H7 (cell line): ENCODE measurements at places on chromosomes 1 and 21.

- DNase-seq, result no peak
Measured at GRCh38 chr1:22844621-22845020, 128.0 kb downstream of the LACTBL1 start.

DNA sequence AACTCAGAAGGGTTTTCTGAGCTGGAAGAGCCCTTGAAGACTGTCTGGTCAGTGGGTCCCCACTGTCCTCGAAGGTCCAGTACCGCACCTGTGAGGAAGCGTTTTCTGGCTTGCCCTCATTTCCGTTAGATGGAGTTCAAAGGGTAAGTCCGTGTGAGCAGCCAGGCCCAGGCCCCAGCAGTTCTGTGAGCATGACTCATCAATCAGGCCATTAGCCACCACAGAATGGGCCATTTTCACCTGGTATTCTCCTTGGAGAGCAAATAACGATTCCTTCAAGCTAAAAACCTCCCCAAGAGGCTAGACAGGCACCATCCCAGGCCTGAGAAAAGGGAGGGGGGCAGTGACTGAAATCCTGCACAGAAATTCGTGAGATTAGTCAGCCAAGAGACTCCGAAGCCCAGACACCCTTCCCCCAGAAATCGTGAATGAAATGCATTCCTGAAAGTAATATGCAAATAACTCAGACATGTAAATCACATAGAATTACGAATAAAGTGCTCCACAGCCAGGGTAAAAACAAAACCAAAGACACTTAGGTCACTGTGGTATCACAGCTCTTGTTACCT, 66.0 kb downstream of the BCAR3 start:
- DNase-seq, result peak; percentile 55

DNA sequence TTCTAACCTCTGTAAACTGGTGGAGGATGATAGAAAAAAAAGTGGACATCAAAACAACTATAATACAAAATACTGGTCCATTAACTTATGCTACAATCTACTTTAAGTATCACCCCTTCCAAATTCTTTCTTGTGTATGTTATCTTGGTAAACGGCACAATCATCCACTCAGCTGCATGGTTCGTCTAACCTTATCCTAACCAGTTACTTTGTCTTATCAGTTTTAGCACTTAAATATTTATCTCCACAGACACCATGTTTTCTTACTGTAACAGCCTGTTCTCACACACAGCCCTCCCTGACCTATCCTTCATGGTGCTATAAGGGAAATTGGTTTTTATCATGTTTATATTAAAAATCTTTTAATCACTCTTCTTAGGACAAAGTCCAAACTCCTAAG, 157.2 kb downstream of the PTGER3 start:
- no peak for DNase-seq

- DNase-seq, result no peak
Measured at GRCh38 chr1:31393463-31393862, 19.6 kb upstream of the SERINC2 start.

GRCh38 chr21:32186804-32187203, 92.0 kb downstream of the MIS18A start:
- no peak for DNase-seq

- DNase-seq, result no peak
Measured at GRCh38 chr21:29656504-29657239, 283.1 kb downstream of the GRIK1 start.

- DNase-seq, result no peak
Measured at GRCh38 chr1:206573319-206573718, 38.9 kb downstream of the EIF2D start.

- DNase-seq, result no peak
Measured at GRCh38 chr1:184933944-184934343, 40.4 kb downstream of the NIBAN1 start.

GRCh38 chr1:71621785-71622184, 541.0 kb upstream of the ZRANB2 start:
- DNase-seq, result no peak

GRCh38 chr1:31221072-31221471, 18.6 kb downstream of the NKAIN1 start:
- no peak for DNase-seq

DNA sequence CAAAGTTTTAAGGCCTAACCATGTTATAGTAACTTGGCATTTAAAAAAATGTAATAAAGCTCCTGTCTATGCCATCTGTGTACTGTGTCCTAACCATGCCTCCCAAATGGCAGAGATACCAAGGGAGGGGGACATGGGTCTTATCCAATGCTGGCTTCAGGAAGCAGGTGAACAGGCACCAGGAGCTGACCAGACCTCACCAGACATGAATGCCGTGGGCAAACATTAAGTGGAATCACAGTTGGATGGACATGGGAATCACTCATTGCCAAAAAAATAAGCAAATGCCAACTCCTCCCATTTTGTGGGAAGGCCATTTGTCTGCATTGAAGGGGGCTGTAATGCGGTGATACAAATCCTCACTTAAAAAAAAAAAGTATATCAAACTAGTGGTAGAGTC, 22.9 kb downstream of the PROX1 start:
- DNase-seq, result no peak

DNA sequence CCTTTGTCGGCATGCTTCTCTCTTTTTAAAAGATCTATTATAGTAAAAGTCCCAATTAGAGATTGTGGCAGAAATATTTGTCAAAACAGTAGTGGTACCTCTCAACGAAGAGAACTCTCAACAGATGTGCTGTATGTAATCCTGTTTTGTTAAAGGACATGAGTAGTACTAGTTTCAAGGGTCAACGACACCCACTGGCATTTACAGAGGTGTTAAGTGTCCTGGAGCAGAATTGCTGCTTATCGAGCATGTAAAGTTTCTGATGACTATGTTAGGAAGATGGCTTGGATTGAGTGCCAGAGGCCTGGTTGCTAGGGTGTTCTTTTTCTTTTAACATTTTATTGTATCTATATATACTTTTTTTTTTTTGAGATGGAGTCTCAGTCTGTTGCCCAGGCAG, 27.1 kb downstream of the CELF3 start:
- no peak for DNase-seq

GRCh38 chr1:16006552-16007485, 2.8 kb downstream of the SRARP start:
- DNase-seq, result peak; percentile 56

DNA sequence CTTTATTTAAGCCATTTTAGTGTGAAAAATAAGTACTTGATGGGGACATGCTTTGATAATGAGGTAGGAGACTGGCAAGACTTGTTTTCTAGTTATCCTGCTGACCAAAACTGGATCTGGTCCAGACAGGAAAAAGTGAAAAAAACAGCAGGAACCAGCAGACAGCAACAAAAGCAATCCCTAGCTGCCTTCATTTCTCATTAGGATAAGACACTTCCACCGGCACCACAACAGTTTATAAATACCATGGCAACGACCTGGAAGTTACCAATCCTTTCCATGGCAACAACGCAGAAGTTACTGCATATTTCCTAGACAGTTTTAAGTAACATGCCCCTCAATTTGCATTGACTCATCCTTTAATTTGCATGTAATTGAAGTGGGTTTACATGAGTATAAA, 993.8 kb upstream of the NCAM2 start:
- DNase-seq, result no peak

GRCh38 chr1:71089536-71090270, 8.9 kb upstream of the ZRANB2 start:
- no peak for DNase-seq

DNA sequence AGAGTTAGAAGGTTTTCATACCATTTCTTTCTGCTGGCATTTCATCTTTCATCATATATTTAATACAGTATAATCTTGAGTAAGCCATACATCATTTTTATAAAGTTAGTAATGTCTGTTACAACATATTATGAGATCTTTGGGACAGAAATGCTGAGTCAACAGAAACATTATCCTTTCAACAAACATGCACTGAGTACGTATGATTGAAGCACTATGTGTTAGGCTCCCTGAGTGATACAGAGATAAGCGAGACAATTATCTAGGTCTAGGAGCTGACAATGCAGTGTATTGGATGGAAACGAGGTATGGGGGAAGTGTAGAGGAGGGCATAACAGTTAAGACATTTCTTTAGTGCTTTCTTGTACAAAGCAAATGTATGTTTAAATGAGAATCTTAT, 19.7 kb upstream of the GPR52 start:
- DNase-seq, result no peak

- peak; percentile 32 for DNase-seq
Measured at GRCh38 chr1:201912832-201913231, 24.1 kb downstream of the SHISA4 start.

- no peak for DNase-seq
Measured at GRCh38 chr1:216830424-216831210, 107.4 kb upstream of the ESRRG start.

DNA sequence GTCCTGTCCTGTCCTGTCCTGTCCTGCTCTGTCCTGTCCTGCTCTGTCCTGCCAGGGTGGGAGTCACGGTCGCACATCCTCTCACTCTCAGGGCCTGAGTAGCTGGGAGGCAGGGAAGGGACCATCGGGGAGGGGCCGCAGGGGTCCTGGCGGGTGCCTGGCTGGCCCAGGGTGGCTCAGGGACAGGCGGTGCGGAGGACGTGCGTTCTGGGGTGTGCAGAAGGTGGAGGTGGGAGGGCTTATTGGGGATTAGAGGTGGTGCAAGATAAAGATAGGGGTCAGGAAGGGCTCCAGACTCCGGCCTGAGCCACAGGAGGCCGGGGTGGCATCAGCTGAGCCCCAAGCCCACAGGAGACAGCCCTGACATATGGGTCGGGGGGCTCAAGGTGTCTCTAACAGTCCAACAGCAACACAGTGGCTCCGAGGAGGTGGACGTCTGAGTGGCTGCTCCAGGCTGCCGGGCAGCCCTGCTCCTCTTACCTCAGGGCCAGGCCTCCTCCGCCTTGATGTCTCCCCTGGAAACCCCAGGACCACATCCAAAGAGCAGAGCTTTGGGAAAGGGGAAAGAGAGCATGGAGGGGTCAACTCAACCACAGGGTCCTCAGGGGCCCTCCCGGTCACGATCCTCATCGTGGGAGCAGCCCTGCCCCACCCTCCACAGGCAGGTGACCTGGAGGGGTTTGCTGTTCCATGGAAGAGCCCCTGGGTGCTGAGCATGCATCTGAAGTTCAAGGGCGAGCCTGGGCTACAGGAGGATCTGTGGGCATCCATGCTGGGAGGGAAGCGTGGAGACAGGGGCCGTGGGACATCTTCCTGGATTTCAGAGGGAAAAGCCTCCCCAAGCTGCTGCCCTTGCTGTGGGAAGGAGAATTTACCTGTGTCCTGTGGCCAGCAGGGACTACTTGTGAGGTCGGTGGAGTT, 39.6 kb upstream of the ADARB1 start:
- DNase-seq, result peak; percentile 40

- DNase-seq, result peak; percentile 59
Measured at GRCh38 chr1:165444897-165445370, at the start of gene RXRG. TSS of gene RXRG (minus strand) at chr1:165445126. CDS start at chr1:165444893, 233 bp downstream.

DNA sequence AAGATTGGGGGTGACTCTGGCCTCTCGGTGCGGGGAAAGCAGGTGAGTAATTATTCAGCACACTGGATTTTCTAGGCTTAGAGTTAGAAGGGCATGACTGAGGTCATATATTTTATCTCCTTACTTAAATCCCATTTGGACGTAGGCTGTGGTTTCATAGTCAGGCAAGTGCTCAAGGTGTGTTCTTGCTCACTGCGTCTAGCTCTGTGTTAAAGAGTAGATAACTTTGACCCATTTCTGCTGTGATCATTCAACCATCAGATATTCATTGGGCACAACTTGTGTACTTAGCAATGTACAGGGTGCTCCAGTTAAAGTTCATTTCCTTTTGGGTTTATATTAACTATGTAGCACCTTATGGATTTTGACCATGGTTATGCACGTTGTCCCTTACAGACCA, 14.6 kb downstream of the PFKFB2 start:
- DNase-seq, result no peak

DNA sequence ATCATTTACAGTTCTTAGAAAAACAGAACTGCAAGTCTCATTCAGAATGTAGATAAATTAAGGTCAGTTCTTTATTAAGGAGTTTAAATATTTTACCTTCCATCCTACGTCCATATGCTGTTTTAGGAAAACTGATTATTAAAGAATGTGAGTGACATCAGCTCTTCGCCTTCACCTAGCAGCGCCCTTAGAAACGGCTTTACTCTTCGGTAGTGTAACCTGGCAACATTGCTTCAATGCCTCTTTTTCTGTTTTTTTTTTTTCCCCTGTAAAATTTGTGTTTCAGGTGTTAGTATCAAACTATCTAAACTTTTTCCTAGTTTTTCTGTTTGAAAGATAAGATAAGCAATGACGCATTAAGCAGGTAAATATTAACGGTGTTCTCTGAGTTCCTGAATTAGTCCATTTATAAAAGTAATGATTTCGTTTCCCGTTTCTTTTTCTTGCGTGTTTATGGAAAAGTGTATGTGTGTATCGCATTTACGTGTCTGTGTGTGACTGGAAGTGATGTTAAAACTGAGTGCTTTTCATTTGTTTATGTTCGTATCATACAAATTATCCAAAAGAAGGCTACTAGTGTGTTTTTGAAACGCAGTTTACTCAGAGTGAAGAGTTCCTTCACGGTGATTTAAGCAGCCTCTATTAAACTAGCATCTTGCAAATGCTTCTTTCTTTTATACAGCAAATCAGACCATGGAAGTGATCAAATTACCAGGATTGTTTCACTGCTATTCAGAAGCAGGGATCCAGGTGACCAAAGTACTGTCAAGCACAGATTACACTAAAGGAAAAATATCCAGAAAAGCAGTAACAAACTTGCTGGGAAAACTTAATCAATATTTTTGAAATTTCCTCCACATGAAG, 139.0 kb downstream of the SDCCAG8 start:
- no peak for DNase-seq

GRCh38 chr1:167059045-167059808, 30.9 kb downstream of the GPA33 start:
- DNase-seq, result peak; percentile 77

GRCh38 chr1:235054466-235054865, 74.2 kb downstream of the TOMM20 start:
- DNase-seq, result peak; percentile 6

GRCh38 chr1:111488669-111489068, 14.8 kb downstream of the ADORA3 start:
- DNase-seq, result no peak

DNA sequence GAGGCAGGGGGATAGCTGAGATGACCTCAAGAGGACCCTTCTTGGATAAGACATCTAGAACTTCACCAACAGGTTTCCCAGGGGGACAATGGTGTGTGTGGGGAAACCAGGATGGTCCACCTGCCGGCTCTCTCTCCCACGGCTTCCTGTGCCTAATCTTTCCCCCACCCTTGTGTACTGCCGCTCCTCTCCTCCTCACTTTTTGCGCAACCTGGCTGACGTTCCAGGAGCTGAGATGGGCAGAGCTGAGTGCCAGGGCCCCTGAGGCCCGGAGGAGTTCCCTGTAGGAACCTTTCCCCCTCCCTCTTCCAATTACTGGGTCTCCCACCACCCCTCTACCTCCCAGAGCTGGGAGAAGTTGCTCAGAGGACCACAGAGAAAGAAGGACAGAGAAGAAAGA, 6.9 kb downstream of the SLC26A9 start:
- DNase-seq, result no peak

DNA sequence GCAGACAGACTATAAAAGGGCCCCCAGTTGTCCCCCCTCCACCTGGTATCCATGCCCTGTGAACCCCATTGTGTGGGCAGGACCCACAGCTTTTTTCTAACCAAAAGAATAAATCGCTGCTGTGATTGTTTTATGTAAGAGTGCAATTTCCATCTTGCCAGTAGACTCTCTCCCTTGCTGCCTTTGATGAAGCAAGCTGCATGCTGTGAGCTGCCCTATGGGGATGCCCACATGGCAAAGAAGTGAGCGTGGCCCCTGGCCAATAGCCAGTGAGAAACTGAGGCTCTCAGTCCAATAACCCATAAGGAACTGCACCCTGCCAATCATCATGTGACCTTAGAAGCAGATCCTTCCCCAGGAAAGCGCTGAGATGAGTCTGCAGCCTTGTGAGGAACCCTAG, 37.8 kb upstream of the FMOD start:
- no peak for DNase-seq
